ENCODE measurements at places on chromosomes 6 and 20. TPM values are rescaled to one million over a fixed set of nuclear protein-coding genes. Genes with fewer than 3 reads are reported as not detected.

GRCh38 chr6:134249759-134250602, 67.9 kb downstream of the SGK1 start:
- no peak for DNase-seq

- DNase-seq, result no peak
Measured at GRCh38 chr20:64279826-64280459, 24.4 kb downstream of the PCMTD2 start.

DNA sequence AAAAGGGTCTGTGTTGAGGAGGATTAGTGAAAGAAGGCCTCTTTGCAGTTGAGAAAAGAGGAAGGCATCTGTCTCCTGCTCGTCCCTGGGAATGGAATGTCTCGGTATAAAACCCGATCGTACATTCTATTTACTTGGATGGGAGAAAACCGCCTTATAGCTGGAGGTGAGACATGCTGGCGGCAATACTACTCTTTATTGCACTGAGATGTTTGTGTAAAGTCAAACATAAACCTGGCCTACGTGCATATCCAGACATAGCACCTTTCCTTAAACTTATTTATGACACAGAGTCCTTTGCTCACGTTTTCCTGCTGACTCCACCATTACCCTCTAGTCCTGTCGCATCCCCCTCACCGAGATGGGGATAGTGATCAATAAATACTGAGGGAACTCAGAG, 4.5 kb downstream of the TDP2 start:
- no peak for DNase-seq

GRCh38 chr20:64139199-64140060, 24.8 kb upstream of the MYT1 start:
- no peak for DNase-seq

DNA sequence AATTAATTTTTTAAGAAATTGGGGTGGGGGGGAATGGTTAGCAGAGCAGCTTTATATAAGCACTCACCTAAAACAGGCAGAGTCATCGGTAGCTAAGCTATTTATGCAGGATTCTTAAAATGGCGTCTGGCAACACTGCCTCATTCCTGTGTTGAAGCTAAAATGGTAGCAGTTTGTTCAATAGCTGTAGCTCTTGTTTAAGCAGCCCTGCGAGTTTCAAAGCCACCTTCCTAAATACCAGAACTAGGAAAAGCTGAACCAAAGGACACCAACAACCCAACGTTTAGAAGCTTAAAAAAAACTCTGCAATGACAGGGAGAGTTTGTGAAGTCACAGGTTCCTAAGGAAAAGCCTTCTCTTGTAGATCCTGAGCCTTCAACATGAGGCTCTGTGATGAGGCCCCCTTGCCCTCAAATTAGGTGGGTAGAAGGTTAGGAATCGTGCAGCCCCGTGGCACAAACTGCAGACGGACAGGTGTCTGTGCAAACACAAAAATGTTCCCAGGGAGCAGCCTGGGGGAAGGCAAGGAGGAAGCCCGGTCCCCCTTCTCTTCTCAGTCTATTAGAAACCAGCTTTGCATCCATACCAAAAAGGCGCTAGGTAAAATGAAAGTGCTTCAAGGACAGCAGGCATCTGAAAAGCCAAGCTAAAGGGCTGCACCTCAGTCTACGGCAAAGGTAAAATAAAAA, 4.7 kb downstream of the ZMYND8 start:
- DNase-seq, result no peak

DNA sequence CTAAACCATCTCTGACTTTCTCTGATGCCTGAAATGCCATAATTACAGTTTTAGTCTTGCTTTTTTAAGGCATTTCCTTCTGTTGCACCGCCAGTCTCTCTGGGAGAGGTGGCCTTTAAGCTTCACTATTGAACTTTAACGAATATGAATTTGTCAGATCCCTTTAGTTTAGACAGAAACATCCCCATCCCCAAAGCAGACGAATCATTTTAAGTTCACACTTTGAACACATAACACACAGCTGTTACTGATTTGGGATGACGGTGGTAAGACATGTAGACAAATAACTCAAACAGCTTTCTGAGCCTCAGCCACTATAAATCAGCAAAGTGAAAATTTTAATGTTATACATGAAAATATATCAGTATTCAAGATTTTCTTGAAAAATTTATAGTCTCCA, 7.2 kb upstream of the IPCEF1 start:
- no peak for DNase-seq

- DNase-seq, result no peak
Measured at GRCh38 chr20:38460040-38460623, 12.5 kb upstream of the RALGAPB start.

DNA sequence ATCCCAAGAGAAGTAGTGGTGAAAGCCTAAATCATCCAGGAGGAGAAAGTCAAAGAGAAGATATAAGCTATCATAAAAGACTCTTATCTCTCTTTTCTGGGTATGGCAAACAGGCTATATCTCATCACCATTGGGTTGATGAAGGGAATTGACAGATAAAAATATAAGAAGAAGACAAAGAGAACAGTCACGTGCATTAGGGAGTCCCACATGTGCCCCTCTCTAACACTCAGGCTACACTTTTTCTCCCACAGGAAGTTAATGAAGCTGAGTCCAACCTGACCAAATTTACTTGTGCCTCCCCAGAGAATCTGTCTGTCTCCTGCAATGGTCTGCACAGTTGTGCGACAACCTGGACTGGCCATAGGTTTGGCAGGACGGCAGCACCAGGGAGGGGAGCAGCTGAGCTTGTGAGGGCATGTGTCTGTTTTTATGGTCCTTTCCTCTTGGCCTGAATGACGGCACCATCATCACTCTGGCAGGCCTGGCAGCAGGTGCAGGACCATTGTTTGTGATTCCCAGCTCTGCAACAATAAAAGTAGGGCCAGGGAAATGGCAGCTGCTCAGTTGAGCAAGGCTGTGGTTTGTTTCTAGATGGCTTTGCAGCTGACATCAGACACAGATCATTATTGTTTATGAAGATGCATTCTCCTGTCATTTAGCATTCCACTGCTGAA, 144.5 kb upstream of the MCHR2 start:
- DNase-seq, result no peak

- no peak for DNase-seq
Measured at GRCh38 chr6:163721435-163721834, 306.9 kb downstream of the QKI start.

DNA sequence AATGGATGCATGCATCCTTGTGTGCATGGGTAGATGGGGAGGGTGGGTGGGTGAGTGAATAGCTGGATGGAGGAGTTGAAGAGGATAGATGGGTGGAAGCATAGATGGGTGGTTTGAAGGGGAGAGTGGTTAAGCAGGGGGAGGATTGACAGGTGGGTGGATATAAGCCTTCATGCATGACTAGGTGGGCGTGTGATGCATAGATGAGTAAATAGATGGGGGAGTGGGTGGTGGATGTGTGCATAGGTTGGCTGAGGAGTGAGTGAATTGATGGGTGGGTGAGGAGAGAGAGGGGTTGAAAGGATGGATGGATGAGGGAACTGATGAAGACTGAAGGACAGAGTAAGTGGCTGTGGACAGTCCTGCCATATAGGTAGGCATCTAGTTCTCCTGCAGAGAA, 4.5 kb downstream of the COL11A2 start:
- no peak for DNase-seq

GRCh38 chr6:131225959-131226358, 90.7 kb downstream of the AKAP7 start:
- DNase-seq, result no peak

GRCh38 chr6:28657769-28658465, 132.2 kb downstream of the GPX5 start:
- peak; percentile 8 for DNase-seq

- DNase-seq, result no peak
Measured at GRCh38 chr20:19832875-19833274, 74.8 kb downstream of the RIN2 start.

GRCh38 chr6:24734166-24734565, 15.2 kb upstream of the C6orf62 start:
- no peak for DNase-seq

- no peak for DNase-seq
Measured at GRCh38 chr20:56953048-56953586, 313.3 kb downstream of the BMP7 start.

DNA sequence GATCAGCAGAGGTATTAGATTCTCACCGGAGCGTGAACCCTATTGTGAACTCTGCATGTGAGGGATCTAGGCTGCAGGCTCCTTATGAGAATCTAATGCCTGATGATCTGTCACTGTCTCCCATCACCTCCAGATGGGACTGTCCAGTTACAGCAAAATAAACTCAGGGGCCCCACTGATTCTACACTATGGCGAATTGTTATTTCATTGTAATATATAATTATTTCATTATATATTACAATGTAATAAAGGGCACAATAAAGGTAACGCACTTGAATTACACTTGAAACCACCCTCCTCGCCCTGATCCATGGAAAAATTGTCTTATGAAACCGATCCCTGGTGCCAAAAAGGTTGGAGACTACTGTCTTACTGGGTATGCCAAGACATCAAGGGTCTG, 18.6 kb downstream of the PRKN start:
- no peak for DNase-seq

DNA sequence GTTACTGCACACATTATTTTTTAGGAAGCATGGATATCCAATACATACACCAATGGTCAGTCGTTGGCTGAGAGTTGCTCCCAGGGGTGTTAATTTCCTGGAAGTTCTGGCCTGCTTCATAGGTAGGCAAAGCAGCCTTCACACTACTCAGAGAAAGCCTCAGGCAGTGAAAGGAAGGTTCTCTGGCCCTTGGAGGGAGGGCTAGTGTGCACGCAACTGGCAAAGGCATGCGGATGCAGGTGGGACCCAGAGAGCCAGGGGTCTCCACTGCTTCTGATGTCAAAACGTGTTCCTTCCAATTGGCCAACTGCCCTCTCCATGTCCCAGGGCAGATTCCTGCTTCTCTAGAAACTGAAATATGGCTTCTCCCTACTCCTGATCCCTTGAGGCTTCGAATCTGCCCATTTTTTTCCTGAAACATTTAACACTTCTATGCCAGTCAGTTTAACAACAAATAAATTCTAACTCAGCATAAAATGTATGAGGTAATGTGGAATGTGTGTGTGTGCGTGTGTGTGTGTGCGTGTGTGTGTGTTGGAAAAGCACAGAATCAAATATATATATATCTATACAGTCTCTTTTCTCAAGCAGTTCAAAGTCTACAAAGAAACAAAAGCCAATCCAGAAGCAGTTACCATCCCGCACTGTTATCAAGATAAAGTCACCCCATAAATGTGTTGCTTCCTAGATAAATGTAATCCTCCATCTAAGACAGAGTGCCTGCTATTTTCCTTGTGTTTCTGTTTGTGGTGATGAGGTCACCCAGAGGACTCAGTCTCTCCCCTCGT, 94.0 kb upstream of the HIVEP1 start:
- DNase-seq, result peak; percentile 29

GRCh38 chr6:107330168-107330567, 129.2 kb downstream of the PDSS2 start:
- DNase-seq, result no peak

DNA sequence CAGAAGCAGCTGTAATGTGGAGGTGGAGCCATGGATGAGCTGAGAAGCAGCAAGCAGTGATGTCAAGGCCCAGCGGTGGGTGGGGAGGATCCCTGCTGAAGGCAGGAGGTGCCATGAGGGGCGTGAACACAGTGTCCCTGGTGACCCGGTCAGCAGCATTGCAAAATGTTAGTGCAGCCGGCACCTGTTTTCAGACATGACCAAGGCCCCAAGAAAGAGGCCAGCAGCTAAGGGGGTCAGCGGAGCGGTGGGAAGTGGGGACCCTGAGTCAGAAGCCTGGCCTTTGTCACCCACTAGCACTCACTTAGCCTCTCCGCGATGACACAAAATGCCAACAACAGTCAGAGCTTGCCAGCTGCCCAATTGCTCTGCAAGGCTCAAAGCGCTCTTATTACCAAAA, 51.9 kb downstream of the TMEM242 start:
- no peak for DNase-seq

DNA sequence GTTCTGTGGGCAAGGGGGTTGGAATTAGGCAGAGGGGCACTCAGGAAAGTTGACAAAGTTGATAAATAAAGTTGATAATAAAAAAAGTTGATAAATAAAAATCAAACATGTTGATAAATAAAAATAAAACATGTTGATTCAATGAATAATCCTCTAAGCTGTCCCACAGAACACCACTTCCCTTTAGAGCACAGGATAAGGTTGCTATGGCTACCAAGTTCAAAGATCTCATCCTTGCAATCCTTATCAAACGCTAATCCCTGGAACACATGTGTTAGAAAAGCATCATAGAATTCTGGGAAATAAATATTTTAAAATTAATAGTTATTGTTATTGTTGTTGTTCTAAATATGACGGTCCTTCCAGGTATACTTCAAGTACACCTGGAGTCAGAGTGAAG, 33.9 kb downstream of the MBOAT1 start:
- DNase-seq, result no peak

- no peak for DNase-seq
Measured at GRCh38 chr20:45857882-45858216, 435 bp downstream of the ZSWIM3 start.

Gene SRMS
- polyA plus RNA-seq, result not detected

Gene C6orf118
- not detected for polyA plus RNA-seq

Gene OPRL1
- polyA plus RNA-seq, result 0.86 TPM

Gene VIP
- polyA plus RNA-seq, result not detected

Gene TMEM74B
- not detected for polyA plus RNA-seq
